ENCODE measurements at places on chromosomes 5 and 9.

DNA sequence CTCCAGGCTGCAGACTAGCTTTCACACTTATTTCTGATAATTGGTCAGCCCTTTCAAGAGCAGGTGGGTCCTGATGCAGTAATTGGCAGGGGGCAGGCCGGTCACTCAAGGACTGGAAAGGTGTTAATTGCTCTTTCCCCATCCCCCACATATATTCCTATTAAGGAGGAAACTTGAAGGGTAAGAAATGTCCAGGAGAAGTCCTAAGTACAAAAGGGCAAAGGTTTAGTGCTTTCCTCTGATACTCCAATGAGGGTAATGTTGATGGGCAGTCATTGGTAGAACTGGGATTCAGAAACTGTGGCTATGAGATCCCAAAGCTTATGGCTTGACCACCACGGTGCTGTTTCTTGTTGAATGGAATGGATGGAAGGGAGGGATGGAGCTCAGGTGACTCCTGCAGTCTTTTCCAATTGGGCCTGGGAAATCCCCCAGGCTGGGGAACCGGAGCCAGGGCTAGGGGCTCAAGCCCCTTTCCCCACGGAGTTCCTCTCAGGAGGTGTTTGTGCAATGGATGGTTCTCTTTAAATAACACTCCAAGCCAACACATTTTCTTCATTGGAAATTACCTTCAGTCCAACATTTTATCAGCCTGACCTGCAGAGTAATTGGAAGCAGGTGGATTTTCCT, 103.2 kb upstream of the ALDH1B1 start:
- no peak for DNase-seq
- H3K27ac ChIP-seq, result no peak overlapping the region
- no peaks in the 10 kb centered on the region for H3K4me1 ChIP-seq
- H3K27me3 ChIP-seq, result no peaks in the 10 kb centered on the region
- H3K36me3 ChIP-seq, result no peaks in the 10 kb centered on the region

GRCh38 chr5:169128679-169129078, 172.3 kb downstream of the SLIT3 start:
- H3K4me3 ChIP-seq, result no peak overlapping the region
- peaks cover 1% of the 10 kb centered on the region for H3K27me3 ChIP-seq
- no peak for DNase-seq

DNA sequence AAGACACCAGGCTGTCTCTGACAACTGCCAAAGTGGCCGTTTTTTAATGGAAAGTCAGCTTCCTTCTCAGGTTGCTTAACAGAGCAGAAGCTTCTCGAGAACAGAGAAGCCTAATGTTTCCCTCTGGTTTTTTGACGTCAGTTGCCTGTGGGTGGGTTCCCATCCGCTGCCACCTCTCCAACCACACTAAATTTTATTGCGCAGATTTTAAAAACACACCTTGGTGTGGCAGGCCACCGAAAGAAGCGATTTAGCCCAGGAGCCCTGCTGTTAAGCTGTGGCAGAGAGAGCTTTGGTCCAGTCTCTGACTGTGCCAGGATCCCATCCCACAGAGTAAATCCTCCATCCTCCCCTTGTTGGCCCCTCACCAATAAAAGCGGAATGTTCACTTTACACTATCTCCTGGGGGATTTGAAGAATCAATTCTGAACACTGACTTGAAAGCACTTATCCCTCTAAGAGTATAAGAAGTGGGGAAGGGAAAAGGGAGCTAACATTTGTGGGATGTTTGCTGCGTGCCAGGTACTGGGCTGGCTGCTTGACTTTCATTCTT, 181.6 kb downstream of the AOPEP start:
- peaks cover 11% of the 10 kb centered on the region for H3K4me1 ChIP-seq
- no peak overlapping the region for H3K27ac ChIP-seq
- no peak for DNase-seq
- H3K36me3 ChIP-seq, result peaks cover 3% of the 10 kb centered on the region
- H3K4me3 ChIP-seq, result no peak overlapping the region
- H3K27me3 ChIP-seq, result no peaks in the 10 kb centered on the region

DNA sequence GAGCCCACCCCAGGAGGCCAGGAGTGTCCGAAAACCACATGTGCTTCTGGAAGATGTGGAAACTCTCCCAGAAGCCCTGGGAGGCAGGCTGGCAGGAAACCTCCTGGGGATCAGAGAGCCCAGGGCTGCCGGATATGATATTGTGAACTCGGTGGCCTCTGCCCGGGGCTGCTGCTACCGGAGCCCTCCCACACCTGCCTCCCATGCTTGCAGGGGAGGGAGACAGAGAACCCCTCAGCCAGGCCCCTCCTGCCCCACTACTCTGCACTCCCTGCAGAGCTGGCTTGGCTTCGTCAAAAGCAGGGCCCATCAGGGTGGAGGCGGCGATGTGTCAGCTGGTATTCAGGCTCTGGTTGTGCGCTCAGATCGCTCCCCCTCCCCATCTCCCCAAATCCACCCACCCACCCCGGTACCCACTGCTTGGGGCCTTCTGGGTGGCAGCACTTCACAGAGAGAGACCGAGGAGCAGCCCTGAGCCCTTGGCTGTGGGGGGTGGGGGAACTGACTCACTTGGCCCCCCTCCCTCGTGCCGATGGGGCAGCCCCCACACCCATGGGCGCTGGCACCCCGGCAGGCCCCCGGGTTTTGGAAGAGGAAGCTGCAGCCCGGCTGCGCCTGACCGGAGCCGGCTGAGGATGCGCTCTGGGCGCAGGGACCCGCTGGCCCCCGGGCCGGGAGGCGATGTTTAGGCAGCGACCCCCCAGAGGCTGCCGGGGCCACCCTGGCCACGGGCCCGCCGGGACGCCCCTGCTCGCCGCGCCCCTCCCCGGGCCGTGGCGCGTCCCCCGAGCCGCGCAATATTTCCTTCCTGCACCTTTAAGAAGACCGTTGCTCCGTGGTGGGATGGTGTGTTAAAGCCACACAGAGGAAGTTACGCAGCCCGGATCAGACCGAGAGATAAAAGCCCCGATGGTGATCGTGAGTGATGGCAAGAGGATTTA, 786 bp upstream of the NTNG2 start:
- H3K27ac ChIP-seq, result peak overlapping the region; percentile 84
- H3K4me1 ChIP-seq, result peaks cover 11% of the 10 kb centered on the region
- H3K36me3 ChIP-seq, result no peaks in the 10 kb centered on the region
- peak overlapping the region; percentile 85 for H3K4me3 ChIP-seq
- peak; percentile 60 for DNase-seq

DNA sequence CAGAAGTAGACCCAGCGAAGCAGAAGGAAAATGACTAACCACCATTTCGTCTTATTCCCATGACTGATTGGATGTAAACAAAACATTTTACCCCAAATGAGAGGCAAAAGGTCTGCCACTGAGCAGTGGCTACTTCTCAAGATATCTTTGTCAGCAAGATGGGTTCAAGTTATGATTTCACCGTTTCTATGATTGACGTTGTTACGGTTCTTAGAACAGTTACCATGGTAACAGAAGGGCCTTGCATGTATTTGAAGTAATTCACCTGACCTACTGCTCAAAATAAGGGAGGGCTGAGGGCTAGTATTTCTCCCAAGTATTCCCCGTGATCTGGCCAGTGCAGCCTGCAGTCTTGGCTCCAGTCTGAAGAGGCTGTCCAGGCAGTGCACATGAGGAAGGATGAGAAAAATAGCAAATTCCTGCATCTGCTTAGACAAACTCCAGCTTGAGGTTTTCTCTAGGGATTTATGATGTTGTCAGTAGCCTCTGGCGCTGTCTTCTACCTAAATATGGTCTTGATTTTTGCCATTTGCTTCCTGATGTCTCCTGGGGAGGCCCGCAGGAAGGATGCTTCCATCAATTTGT, 372.7 kb downstream of the TMEM38B start:
- H3K36me3 ChIP-seq, result peaks cover 1% of the 10 kb centered on the region
- H3K27ac ChIP-seq, result no peak overlapping the region
- no peak overlapping the region for H3K4me3 ChIP-seq
- DNase-seq, result no peak
- no peaks in the 10 kb centered on the region for H3K27me3 ChIP-seq
- H3K4me1 ChIP-seq, result no peaks in the 10 kb centered on the region

GRCh38 chr5:139690803-139691629, 42.9 kb downstream of the CXXC5 start:
- H3K27me3 ChIP-seq, result no peaks in the 10 kb centered on the region
- H3K36me3 ChIP-seq, result no peaks in the 10 kb centered on the region
- peaks cover 13% of the 10 kb centered on the region for H3K4me1 ChIP-seq
- no peak for DNase-seq

DNA sequence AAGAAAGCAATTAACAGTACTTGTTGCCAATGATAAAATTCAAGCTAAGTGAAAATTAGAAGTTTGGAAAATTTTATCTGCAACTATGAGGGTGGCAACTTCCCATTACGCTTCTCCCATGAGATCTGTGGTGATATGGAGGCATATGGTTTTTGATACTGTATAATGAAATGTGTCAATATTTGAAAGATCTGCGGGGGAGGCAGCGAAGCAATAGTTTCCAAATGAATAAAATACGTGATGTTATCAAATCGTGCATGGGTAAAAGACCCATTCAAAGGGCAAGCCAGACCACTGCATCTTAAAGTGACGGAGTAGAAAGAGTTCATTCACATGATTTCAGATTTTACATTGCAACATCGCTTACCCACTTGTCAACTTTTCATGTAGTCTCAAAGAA, 20.9 kb upstream of the BOD1 start:
- H3K27ac ChIP-seq, result peak overlapping the region; percentile 20
- peaks cover 9% of the 10 kb centered on the region for H3K4me1 ChIP-seq
- H3K27me3 ChIP-seq, result no peaks in the 10 kb centered on the region

DNA sequence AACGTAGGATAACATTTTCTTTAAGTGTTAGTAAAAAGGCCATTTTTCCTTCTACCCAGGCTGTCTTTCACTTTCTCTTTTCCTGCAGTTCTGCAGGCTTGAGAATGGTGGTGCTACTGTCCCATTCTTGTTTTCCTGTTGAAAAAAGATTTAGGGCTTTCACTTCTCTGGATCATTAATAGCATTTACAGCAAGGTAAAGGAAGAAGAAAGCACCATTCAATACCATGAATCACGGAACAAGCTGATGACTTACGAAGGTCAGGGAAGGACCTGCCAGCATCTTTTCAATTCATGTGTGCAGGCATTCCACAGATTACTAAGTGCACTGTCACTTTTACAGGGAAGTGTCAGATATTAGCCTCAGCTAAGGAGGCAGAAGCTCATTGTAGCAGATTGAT, 292.8 kb downstream of the YTHDC2 start:
- no peaks in the 10 kb centered on the region for H3K4me1 ChIP-seq
- no peak overlapping the region for H3K4me3 ChIP-seq
- no peaks in the 10 kb centered on the region for H3K27me3 ChIP-seq
- H3K27ac ChIP-seq, result no peak overlapping the region

GRCh38 chr5:66171349-66172344, 27.5 kb downstream of the SREK1 start:
- no peak overlapping the region for H3K4me3 ChIP-seq
- peaks cover 44% of the 10 kb centered on the region for H3K36me3 ChIP-seq
- DNase-seq, result peak; percentile 36
- no peaks in the 10 kb centered on the region for H3K27me3 ChIP-seq
- no peak overlapping the region for H3K27ac ChIP-seq
- H3K4me1 ChIP-seq, result peaks cover 27% of the 10 kb centered on the region

- H3K27me3 ChIP-seq, result no peaks in the 10 kb centered on the region
- DNase-seq, result no peak
- no peak overlapping the region for H3K27ac ChIP-seq
- no peak overlapping the region for H3K4me3 ChIP-seq
Measured at GRCh38 chr9:12554636-12555035, 138.5 kb upstream of the TYRP1 start.

GRCh38 chr9:81414836-81415235, 274.5 kb downstream of the TLE1 start:
- H3K4me3 ChIP-seq, result no peak overlapping the region
- DNase-seq, result no peak
- H3K27me3 ChIP-seq, result no peaks in the 10 kb centered on the region
- no peaks in the 10 kb centered on the region for H3K4me1 ChIP-seq
- no peaks in the 10 kb centered on the region for H3K36me3 ChIP-seq

DNA sequence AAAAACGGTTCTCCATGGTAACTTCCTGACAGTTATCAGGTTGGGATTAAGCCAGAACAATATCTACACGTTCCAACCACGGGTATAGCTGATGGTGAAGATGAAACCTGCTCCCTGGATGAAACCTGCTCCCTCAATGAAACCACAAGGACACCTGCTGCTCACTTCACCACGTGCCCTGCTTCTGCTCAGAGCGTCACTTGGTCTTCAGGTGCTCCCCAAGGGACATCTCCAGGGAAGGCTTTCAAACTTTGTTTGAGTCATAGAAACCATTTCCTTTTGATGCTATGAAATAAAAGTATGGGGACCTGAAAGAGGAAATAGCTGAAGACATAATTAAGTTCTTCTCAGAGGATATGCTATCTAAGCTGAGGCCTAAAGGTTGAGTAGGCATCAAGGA, 242.4 kb downstream of the MED10 start:
- peaks cover 6% of the 10 kb centered on the region for H3K27me3 ChIP-seq
- no peaks in the 10 kb centered on the region for H3K36me3 ChIP-seq
- no peaks in the 10 kb centered on the region for H3K4me1 ChIP-seq
- no peak overlapping the region for H3K27ac ChIP-seq
- no peak overlapping the region for H3K4me3 ChIP-seq
- no peak for DNase-seq

DNA sequence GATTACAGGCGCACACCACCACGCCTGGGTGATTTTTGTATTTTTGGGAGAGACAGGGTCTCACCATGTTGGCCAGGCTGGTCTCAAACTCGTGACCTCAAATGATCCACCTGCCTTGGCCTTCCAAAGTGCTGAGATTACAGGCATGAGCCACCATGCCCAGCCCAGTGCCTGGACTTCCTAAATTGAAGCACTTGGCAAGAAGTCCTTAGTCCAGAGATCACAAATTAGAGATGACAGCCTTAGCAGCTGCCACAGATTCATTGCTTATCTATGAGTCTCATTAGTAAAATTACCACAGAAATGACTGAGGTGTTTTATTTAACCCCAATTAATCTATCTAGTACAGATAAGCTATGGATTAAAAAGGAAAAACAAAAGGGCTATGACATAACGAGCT, 19.2 kb downstream of the EFCAB9 start:
- peaks cover 27% of the 10 kb centered on the region for H3K36me3 ChIP-seq
- DNase-seq, result no peak
- peaks cover 4% of the 10 kb centered on the region for H3K4me1 ChIP-seq
- H3K4me3 ChIP-seq, result no peak overlapping the region
- H3K27me3 ChIP-seq, result no peaks in the 10 kb centered on the region
- no peak overlapping the region for H3K27ac ChIP-seq

DNA sequence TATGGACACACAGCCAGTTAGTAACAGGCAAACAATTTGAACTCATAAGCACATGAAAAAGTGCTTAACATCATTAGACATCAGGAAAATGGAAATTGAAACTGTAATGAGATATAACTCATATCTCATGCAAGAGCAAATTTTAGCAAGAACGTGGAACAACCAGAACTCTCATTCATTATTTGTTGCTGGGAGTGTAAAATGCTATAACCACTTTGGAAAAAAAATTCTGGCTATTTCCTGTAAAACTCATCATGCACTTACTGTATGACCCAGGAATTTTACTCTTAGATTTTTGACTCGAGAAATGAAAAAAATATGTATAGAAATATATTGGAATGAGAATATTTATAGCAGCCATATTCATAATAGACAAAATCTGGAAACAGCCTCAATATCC, 205.7 kb upstream of the PUM3 start:
- no peaks in the 10 kb centered on the region for H3K4me1 ChIP-seq
- H3K36me3 ChIP-seq, result no peaks in the 10 kb centered on the region
- H3K27me3 ChIP-seq, result peaks cover 6% of the 10 kb centered on the region
- no peak overlapping the region for H3K27ac ChIP-seq
- no peak overlapping the region for H3K4me3 ChIP-seq

- no peaks in the 10 kb centered on the region for H3K36me3 ChIP-seq
- no peaks in the 10 kb centered on the region for H3K4me1 ChIP-seq
- no peaks in the 10 kb centered on the region for H3K27me3 ChIP-seq
- no peak overlapping the region for H3K4me3 ChIP-seq
- no peak overlapping the region for H3K27ac ChIP-seq
Measured at GRCh38 chr5:129341306-129341705, 118.8 kb upstream of the ADAMTS19 start.
